8988T (cell line): ENCODE measurements at places on chromosomes 12 and 14.

- DNase-seq: no peak
Measured at GRCh38 chr12:13534645-13535398, 338.3 kb downstream of the EMP1 start.

DNA sequence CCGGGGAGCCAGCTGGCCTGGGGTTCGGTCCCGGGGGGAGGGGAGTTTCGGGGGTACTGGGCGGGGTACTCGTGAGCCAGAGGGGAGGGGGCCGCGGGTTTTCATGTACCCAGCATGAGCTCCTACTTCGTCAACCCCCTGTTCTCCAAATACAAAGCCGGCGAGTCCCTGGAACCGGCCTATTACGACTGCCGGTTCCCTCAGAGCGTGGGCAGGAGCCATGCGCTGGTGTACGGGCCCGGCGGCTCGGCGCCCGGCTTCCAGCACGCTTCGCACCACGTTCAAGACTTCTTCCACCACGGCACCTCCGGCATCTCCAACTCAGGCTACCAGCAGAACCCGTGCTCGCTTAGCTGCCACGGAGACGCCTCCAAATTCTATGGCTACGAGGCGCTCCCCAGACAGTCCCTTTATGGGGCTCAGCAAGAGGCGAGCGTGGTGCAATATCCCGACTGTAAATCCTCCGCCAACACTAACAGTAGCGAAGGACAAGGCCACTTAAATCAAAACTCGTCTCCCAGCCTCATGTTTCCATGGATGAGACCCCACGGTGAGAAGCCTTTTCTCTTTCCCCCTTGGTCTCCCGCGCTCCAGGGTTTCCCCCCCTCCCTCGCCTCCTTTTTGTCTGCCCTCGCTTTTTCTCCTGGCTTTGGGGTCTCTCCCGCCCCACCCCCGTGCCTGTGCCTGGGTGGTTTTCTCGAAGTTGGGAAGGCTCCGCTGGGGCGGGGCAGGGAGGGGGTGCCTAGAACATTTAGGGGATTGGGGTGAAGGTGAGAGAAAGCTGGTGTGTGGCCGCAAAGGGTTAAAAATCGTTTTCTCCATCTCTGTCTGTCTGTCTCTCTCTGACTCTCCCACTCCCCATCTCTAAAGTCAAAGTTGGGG, 627 bp downstream of the HOXC8 start:
- no peak for DNase-seq

DNA sequence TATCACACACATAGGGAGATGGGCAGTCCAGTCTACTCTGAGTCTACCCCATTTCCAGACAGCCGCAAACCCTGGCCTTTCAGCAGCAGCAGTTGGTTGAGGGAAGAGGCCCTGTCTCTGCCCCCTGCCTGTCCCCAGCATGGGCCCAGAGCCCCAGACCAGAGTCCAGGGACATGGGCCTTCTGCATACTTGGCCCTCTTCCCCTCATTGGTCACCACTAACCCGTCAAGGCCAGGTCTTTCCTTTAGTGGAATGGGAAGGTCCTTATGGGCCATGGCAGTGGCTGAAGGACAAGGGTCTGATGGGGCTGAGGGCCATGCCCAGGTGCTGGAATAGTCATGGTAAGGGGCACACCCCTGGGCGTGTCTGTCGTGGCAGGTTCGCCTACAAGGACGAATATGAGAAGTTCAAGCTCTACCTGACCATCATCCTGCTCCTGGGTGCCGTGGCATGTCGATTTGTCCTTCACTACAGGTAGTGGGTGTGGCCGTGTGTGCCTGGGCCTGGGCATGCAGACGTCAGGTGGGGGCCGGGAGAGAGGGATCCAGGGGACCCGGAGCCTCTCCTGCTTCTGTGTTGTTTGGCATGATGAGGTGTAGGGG, 39.3 kb downstream of the TMEM120B start:
- no peak for DNase-seq

- DNase-seq: no peak
Measured at GRCh38 chr12:93000026-93000425, 70.9 kb upstream of the EEA1 start.

GRCh38 chr14:51139121-51139681, 44.3 kb upstream of the TRIM9 start:
- no peak for DNase-seq

DNA sequence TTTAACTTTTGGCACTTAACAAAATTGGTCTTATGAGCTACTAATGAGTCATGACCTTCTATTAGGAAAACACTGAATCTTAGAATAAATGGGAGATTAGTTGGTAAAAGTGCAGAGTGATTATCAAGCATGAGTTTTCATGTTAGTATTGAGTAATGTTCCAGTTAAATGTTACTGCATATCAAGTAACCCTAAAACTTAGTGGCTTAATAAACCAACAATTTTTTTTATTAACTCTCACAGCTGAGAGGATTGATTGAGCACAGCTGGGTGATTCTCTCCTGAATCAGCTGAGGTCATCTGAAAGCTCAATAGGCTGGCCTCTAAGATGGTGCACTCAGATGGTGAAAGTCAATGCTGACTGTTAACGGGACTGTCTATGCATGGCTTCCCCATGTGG, 248.6 kb downstream of the BCL11B start:
- no peak for DNase-seq
